ENCODE measurements at places on chromosomes 11 and 22. TPM values are rescaled to one million over a fixed set of nuclear protein-coding genes. Genes with fewer than 3 reads are reported as not detected.

Gene RFPL2
- 0.53 TPM for total RNA-seq

- DNase-seq = no peak
Measured at GRCh38 chr11:63845303-63845702, 6.4 kb downstream of the MARK2 start.

- DNase-seq = no peak
Measured at GRCh38 chr11:96708219-96708878, 318.5 kb downstream of the JRKL start.

DNA sequence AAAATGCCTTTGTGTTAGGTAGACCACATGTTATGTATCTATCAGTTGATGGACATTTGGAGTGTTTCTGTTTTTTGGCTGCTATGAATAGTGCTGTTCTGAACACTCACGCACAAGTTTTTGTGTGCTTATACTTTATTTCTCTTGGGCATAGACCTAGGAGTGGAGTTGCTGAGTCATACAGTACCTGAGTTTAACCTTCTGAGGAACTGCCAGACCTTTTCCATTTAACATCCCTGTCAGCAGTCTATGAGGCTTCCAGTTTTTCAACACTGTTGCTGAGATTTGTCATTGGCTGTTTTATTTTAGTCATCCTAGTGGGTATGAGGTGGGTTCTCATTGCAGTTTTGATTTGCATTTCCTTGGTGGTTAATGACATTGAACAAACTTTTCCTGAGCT is 4.4 kb downstream of the CTTN start:
- no peak for DNase-seq
